ENCODE measurements at places on chromosomes 2 and 18. TPM values are rescaled to one million over a fixed set of nuclear protein-coding genes. Genes with fewer than 3 reads are reported as not detected.

The MROH2A gene
- polyA plus RNA-seq = 0.16 TPM

The RSAD2 gene
- 3.7 TPM for polyA plus RNA-seq

DNA sequence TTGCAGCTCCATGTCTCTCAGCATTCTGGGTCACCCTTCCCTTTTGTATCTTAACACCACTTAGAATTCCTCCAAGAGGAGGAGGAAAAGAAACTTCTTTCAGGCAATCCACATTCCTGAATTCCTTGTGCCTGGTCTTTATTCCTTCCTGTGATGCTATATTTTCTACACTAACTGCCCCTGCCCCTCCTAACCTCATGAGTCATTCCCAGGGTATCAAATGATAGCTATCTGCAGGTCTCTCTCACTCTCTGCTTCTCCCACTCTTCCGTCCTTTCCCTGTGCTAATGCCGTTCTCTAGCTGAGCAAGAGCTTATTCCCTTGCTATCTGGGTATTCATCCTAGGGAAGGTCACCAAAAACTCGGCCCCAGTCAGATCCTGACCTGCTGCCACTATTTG, 395.0 kb upstream of the TCF4 start:
- DNase-seq = no peak

GRCh38 chr2:236503583-236503982, 66.0 kb upstream of the ACKR3 start:
- no peak for DNase-seq

GRCh38 chr2:159010340-159010739, 41.9 kb downstream of the TANC1 start:
- DNase-seq = no peak

GRCh38 chr18:55875371-55875901, 287.4 kb upstream of the TCF4 start:
- DNase-seq = peak; percentile 6

DNA sequence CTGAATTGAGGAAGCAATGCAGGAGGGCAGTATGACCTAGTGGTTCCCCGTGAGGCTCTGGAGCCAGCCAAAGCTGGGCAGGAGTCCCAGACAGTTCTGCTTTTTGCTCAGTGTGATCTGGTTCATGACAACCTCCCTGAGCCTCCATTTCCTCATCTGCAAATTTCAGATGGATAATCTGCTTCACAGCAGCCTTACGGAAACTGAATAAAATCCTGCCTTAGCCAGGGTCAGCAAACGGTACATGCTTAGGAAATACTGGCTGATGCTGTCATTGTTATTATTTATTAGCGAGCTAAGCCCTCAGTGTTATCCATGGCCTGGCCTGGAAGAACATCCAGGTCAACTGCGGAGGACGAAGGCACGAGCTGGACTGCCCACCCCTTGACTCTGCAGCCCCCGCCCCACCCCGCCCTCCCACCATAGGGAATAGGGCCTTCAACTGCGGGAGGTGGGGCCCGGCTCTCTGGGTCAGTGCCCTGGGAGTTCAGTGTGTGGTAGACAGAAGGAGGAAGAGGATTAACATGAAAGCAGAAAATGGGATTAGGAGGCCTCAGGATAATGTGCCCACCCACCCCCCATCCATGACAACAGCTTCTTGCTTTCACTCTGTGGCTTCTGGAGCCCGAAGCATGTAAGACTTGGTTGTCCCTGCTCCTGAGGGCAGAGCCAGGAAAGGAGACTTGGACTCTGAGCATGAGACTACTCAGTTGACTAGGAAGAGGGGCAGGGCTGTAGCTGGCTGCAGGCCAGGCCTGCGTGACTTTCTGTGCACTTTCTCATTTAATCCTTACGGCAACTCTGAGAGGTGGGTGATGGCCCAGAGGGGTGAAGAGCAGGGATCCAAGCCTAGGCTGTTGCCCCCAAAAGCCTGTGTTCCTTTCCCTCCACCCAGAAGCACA, 13.1 kb downstream of the PKDCC start:
- peak; percentile 95 for DNase-seq

DNA sequence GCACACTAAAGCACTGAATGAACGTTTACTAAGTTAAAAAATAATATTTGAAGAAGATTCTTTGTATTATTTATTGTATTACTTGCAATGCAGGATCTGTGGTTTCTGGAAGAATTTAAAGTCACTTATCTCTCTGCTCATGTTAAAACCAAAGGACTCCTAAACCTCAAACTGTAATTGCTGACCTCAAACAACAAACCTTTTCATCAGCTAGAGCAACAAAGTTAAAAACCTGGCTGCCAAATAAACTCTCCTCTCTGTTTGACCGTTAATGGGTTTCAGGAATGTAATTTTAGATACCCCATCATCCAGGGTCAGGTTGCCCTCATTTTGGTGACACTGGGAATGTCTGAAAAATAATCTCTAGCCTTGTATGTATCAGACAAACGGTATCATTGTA, 239.1 kb downstream of the TGIF1 start:
- DNase-seq = no peak

GRCh38 chr2:233361297-233361696, 7.0 kb downstream of the DGKD start:
- DNase-seq = no peak

DNA sequence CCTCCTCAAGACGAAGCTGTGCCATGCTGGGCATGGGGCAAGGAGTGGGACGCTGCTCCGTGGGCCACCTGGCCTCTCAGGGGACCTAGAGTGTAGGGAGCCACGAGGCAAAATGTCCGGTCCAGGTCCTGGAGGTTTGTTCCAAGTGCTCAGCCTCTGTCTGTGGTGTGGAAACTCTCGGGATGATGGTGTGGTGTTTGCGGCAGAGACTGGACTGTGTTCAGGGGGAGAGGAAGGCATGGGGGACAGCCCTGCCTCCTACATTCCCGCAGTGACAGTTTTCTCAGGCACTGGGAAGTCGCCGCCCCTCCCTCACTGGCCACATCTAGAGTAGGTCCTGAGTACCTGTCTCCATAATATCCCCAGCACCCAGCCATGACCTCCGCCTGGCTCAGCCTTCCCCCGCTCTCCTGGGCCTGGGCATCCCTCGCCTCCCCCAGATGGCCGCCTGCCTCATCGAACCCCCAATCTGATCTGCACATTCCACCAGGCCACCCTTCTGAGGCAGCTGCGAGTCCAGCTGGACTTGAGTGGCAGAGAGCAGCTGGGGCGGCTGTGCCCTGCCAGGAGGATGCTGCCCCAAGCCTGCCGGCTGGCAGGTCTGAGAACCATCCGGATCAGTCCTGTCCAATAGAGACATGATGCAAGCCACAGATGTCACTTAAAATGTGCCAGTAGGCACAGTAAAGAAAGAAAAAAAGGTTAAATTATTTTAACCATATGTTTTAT, 6.2 kb downstream of the KCNIP3 start:
- no peak for DNase-seq

DNA sequence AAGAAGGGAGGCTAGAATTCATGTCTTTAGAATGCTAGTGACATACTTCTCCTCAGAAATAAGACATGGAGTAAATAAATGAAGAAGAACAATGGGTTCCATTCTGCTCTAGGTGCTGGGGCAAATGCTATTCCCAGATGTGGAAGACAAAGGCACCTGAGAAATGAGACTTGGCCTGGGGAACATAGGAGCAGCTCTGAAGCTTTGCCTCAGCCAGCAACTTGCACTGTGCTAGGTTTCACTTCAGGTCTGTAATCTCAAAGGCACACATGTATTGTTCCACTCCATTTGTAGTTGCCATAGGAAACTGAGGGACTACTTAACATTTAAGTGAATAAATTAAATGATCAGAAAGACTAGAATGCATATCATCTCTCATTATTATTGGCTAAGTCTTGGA, 538.9 kb upstream of the REG3G start:
- DNase-seq = no peak

- no peak for DNase-seq
Observed at GRCh38 chr2:44829771-44830170, 111.7 kb upstream of the SIX3 start.

Measured in large intestine (tissue), 12 donors.